RWPE1 (cell line): ENCODE measurements at places on chromosomes 3 and 15.

DNA sequence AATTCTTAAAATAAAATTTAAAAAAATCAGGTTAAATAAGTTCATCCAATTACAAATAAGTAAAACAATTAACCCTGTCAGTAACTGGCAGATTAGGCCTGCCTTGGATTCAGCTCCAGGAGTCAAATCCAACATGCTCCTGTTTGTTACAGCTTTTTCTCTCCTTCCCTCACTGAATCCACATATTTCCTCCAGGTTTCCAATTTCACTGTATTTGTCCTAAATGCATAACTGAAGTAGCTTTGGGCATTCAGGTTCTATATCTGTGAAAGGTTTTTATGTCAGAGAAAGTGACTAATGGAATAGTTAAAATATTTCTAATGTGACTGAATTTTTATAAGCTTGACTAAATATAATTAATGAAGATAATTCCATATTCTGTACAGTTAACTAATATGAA lies 79.7 kb downstream of the IFT80 start:
- no peak for DNase-seq

- DNase-seq = no peak
Measured at GRCh38 chr15:40418126-40418525, 12.5 kb downstream of the IVD start.

- DNase-seq = no peak
Measured at GRCh38 chr3:160856450-160856849, 100.4 kb downstream of the PPM1L start.

GRCh38 chr3:117814975-117815374 lies 1105.4 kb downstream of the TUSC7 start:
- no peak for DNase-seq

DNA sequence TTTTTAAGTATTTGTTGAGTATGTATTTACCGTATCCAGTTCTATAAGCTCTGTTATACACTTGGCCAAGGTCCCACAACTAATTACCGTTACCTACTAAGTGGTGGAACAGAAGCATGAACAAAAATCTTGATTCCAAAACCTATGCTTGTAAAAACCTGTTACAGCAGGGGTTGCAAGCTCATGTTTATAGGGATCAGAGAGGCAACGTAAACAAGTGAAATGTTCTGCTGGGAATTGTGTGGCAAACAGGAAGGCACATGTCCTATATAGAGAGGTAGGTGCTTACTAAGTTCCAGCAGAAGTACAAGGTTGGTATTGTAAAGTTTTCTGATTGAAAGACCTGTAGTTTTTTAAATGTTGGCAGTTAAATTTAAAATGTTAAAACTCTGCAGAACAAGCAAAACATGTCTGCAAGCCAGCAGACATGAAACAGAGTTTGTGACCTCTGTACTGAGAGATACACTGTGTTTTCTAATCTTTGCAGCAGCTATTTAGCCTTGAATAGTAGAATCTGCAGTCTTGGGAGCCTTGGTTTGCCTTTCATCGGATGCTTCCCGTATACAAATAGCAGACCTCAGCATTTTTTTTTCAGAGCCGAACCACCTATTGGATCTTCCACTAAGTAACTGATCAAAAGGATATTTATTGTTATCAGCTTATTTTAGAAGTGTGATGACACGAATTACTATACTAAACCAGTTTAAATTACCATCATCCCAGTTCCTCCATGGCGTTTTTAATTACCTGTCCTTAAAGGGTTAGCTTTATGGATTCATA lies 11.4 kb downstream of the IREB2 start:
- DNase-seq = no peak

GRCh38 chr3:172437713-172438112 lies 10.5 kb downstream of the GHSR start:
- DNase-seq = no peak

DNA sequence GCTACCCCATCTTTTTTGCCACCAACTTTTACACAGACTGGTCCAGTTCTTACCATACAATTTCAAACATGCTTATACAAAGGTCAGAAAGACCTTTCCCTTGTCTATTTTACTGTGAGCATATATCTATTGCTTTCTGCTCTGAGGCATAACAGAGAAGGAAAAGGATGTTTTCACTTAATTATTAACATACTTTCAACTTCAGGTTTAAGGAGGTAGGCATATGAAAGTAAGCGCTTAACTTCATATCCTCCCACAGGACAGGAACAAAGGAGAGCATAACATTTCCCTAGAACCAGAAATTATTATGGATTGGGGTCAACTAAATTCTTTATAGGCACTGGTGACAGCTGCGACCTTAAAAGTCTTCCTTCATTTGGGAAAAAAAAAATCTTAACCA lies 1.1 kb downstream of the MYEF2 start:
- DNase-seq = no peak

DNA sequence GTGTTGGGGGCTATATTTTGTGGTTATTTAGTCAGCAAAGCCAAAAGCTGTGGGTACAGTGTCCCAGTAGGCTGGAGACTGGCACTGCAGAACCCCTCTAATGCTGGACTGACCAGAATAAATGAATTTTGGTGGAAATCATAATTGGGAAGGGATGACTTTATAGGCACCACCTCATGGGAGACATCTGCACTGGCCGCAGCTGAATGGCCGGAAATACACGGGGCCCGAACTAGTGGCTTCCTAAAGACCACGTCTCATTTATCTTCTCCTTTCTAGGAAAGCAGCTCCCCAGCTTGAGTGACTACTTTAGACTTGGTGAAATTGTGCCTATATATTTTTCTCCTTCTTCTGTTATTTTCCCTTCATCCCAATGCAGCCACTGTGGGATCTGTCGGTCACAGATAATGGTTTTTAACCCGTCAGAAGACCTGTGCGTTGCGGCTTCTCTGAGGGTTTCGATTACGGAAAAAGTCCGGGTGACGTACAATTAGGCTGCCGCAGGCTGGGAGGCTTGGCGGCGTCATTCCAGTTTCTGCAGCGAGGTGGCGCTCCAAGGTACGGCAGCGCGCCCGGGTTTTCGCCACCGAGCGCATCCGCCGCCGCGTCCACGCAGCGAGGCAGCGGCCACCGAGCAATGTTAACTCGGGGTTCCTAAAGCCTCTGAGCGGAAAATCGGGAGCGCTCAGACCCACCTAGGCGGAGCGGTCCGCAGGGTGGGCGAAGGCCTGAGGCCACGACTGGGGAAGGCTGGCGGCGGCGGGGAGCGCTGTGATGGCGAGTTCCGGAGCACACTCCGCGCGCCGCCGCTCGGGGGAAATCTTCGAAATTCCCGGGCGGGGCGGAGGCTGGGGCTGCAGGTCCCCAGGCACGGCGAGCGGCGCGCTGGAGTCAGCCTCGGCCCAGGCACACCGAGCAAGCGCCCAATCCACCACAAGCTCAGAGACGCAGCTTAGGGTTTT lies 26.3 kb downstream of the NR2F2 start:
- DNase-seq = peak; percentile 74

DNA sequence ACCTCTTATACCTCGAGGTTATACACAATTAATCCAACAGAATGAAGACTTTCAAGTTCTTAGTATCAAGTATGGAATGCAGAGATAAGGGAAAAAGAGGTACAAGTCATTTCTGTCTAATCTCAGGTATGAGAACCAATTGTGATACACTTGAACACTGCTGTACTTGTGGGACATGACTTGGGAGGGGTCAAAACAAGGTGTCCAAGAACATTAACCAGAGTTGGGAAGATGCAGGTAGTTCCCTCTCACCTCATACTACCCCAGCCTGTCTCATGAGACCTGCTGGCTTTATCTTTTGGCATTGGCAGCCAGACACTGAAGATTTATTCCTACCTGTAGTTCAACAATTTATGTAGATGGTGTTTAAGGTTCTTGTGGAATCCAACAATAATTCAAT lies 209.7 kb downstream of the NR1D2 start:
- no peak for DNase-seq

DNA sequence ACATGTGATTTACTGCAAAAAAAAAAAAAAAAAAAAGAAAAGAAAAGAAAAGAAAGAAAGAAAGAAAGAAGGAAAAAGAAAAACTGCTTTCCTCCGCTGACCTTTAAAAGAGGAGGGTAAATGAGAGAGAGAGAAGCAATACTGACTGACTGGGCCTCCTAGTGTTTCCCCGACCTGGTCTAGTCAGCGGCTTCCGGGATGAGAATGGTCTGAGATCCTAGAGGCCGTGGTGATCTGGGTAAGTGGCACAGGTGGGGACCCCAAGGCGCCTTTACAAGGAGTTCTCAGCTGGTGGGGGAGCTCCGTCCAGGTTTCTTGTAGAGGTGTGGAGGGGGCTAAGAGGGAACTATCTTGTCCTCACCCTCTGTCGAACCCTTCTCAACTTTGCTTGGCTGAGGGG lies 223.1 kb downstream of the MEIS2 start:
- DNase-seq = no peak

GRCh38 chr3:88416436-88416835 lies 266.7 kb downstream of the C3orf38 start:
- DNase-seq = no peak

GRCh38 chr3:32366638-32367397 lies 24.8 kb upstream of the CMTM7 start:
- DNase-seq = peak; percentile 13

- DNase-seq = no peak
Measured at GRCh38 chr3:1616744-1617143, 481.9 kb upstream of the CNTN4 start.

DNA sequence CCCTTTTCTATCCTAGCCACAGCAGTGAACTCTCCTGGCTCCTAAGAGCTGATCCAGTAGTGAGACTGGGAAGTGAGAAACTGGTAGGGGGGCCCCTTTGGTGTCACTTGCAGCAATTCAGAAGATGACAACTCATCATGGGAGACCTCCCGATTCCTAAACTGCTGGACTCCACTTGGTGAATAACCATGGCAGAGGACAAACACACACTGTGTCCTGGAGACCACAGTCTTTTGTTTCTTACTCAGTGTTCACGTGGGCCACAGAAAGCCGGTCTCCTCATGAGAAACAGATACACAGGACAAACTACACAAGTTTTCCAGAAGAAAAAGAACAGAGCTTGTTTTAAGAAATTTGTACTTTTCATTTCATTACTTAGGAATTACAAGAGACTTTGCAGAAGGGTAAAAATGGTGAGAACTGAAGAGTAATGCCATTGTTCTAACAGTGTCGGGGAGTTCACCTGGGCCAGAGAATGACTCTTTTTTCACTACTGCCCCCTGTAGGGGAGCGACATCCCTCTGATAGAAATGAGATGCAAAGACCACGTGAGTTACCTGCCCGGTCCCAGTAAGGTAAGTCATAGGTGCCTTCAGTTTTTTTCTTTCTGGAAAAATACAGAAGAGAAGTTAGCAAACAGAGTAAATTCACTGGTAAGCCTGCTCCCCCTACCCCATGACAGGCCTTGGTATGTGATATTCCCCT lies 38.1 kb downstream of the ST3GAL6 start:
- DNase-seq = no peak

DNA sequence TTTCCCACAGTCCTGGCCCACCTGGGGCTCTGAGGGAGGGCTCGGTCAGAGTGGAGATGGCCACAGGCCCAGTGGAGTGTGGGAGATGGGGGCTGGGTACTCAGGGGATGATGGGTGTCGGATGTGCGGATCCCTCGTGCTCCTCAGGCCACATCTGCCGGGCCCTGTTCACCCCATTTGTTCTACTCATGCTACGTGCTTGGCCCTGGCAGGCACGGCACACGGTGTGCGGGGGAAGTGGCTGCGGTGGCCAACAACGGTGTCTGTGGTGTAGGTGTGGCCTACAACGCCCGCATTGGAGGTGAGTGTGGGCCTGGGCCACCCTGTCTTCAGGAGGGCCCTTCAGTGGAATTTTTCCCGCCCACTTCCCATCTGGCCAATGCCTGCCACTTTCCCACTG lies 7.0 kb upstream of the FES start:
- DNase-seq = no peak

DNA sequence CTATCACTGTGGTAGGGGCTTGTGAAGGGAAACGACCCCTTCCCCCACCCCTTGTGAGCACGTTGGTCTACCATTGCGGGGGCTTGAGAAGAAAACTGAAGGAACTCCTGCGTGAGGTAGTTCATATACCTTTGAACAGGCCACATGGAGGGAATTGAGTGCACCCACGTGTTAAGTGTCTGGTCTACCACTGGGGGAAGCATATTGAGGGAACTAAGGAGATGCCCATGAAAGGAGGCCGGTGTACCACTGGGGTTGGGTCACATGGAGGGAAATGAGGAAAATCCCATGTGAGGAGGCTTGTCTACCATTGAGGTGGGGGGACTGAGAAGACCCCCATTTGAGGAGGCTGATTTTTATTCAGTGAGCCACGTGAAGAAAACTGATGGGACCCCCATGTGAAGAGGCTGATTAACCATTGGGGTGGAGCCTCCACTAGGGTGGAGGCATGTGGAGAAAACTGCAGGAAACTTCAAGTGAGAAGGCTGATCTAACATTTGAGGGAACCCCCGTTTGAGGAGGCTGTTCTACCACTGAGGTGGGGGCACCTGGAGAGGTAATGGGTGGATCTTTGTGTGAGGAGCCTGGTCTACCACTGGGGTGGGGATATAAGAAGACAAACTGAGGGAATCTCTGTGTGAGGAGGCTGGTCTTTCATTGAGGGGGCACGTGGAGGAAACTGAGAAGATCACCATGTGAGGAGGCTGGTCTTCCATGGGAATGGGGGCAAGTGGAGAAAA lies 163.2 kb downstream of the FBLN2 start:
- DNase-seq = no peak

- DNase-seq = no peak
Measured at GRCh38 chr3:182628531-182628930, 164.8 kb upstream of the ATP11B start.

DNA sequence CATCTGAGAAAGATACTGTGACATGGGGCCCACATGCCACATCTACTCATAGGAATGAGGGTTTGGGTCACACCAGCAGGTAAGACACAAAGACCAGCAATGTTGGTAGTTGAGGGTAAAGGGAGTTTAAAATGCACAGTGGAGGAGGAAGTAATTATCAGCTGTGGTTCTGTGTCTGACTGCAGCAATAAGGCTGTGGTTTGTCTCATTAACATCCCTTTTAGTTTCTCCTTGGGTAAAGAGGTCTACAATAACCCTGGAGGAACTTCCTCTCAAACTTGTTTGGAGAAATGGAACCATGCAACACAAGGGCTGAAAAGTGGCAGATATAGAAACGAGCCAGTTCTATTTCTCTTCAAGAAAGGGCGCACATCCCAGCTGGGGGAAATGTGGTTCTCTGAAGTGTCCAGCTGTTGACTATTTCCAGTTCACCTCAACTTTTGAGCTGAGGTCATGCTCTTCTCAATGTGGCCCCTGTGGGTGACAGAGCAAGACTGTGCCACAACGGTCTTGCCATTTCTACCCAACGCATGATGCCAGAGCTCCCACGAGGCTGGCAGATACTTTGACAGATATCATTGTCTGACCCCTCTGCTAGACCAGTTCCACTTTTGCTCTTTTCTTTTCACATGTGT lies 234.3 kb downstream of the SQOR start:
- DNase-seq = no peak
